ENCODE measurements at places on chromosomes 16 and 17.

GRCh38 chr16:60073376-60073775 lies 1339.3 kb upstream of the GOT2 start:
- DNase-seq, result no peak

DNA sequence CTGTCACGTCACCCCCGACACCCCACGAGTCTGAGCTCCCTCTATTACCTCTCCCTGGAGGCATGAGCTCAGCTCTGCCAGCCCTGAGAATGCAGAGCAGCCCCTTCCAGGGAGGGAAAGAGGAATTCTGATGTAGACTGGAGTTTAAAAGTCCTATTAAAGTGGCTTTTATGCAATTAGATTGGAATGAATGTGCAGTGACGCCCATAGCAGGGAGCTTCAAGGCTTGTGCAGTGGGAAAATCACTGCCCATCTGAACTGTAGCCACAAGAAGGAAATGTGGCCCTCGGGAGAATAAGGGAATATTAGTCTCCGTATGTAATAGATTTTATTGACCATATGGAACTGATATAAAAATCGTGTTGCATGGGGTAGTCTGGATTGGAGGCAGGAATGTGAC lies 66.9 kb downstream of the ZNF423 start:
- DNase-seq, result no peak

- DNase-seq, result no peak
Observed at GRCh38 chr17:1147664-1148063, 32.1 kb downstream of the ABR start.

DNA sequence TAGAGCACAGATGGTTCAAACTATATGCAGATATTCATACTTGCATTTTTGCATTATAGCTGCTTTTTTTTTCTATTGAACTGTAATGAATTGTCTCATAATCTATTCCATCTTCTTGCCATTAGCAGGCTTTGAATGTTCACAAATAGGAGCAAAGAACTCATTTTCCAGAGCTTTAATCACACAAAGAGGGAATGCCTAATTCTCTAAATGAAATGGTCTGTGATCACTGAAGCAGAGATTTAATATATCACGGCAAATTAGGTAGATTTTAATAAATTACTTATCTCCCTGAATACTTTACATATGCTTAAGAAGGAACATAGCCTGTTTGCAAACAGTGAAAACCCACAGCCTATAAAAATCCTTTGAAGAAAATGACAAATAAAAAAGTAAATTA lies 97.6 kb upstream of the AKTIP start:
- no peak for DNase-seq

GRCh38 chr17:45261577-45262515 lies at the start of gene SPATA32:
Gene SPATA32, minus strand, starts transcription at chr17:45262094. Its CDS starts 78 bp downstream, at chr17:45262016.
- DNase-seq, result peak; percentile 76

GRCh38 chr16:49250689-49251088 lies 30.9 kb downstream of the CBLN1 start:
- no peak for DNase-seq

All from activated naive CD4-positive, alpha-beta T cell treated with anti-CD3 and anti-CD28 coated beads, Interleukin-2, amount 50 U/mL, for 72 hours (primary cell).